Muscle of leg (tissue), 16 donors: ENCODE measurements at places on chromosomes 12 and 14. TPM values are rescaled to one million over a fixed set of nuclear protein-coding genes. Genes with fewer than 3 reads are reported as not detected.

Gene RNU4-1
- not detected for polyA plus RNA-seq

Gene AP5M1
- polyA plus RNA-seq: 32.1 TPM

Gene TGM1
- 2.0 TPM for polyA plus RNA-seq

Gene MFAP5
- 158 TPM for polyA plus RNA-seq

Gene BMP4
- polyA plus RNA-seq: 19.5 TPM

Gene HSPB8
- 202 TPM for polyA plus RNA-seq

Gene CBLN3
- polyA plus RNA-seq: 1.7 TPM

Gene DEGS2
- polyA plus RNA-seq: 0.56 TPM

Gene LRRC10
- polyA plus RNA-seq: not detected

Gene ASCL4
- not detected for polyA plus RNA-seq

GRCh38 chr12:121187501-121187900 is 22.4 kb upstream of the P2RX4 start:
- no peak for DNase-seq

DNA sequence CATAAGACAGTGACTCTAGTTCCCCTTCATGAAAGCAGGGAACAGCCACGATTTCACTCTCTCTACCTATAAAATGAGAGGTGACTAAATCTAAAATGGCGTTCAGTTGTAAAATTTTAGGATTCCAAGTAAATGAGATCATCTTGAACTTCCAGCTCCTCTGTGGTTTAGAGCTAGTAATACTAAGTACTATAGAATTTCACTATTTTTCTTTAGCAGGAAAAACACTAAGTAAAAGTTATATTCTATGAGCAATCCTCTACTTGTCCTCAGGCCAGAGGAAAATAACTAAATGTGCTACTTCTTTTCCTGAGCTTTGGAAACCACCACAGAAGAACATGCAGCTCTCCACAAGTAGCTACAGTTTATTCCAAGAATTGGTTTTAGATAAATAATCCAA is 55.6 kb downstream of the NIN start:
- peak; percentile 79 for DNase-seq

- DNase-seq: no peak
These were observed 72.9 kb downstream of the DDX51 start for GRCh38 chr12:132071040-132071810.

DNA sequence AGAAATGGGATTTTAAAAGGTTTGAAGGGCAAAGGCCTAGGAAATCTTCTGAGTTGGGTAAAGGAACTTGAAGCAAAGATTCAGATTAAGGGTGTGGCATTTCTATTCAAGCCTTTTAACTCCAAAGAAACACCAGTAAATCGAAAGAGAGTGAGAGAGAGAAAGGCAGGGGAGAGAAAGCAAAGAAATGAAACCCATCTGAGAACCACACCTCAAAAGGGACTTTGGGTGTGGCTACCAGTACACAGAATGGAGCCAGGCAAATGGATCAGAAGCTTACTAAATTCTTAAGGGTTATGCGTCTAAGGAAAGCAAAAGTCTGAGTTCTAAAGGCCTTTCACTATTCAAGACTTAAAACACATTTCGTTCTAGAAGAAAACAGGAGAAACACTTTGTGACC is 277.4 kb downstream of the BCL11B start:
- no peak for DNase-seq

DNA sequence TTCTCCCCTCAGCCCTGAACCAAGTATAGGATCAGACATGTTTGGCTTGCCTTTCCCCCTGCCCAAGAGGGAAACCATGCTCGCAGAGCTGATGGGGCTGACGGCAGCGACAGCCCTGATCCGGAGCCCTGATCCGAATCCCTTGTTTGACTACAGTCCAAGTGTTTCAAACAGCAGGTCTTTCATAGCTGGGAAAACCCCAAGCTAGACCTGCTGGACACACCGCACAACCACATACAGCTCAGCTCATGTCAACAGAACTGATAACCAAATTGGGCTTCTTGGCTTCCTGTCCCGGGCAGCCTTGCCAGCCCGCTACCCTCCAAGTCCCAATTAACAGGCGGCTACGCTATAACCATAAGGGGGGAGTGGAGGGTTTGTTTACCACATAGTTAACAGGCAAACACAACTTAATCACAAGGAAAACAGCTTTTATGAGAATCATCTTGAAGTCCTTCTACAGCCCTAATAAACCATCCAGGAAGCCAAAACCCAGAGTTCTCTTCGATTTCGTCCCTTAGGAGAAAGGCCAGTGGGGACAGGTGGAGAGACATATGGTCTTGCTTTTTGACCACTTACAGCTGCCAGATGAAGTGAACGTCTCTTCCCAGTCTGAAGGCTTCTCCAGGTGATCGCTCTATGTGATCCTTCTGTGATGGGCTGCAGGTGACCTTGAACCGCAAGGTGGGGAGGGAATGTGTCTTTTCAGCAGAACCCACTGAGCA is 64.5 kb upstream of the MANSC4 start:
- DNase-seq: no peak

DNA sequence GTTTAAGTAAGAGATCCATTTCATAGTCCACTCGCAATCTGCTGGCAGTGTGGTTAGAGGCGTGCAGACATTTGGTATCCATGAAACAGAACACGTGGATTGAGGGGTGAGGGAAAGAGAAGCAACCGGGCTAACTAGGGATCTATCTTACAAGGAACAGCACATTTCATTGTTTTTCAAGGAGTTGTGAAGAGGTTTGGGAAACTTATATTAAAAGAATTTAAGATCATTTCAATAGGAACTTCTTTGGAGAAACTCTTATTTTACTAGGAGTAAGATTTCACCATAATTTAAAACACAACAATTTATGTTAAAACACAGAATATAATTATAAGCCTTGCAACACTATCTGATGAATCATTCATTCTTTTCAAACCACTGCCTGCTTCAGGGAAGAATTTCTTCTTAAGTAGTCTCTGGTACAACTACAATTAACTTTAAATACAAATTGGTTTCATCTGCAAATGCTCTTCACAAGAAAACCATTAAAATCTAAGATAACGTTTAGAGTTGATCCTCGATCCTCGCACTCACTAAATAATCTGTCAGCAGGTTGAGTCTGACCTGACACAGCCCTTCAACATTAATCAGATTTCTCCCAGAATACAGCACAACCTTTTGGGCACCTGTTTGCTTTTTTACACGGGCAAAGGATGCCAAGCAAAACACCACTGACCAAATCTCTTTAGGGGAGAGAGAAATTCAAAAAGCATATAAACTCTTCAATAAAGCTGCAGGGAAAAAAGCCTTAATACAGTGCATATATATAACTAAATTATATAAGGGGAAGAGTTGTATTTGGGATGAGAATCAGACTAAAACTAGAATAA is 27.3 kb downstream of the PPTC7 start:
- peak; percentile 12 for DNase-seq

DNA sequence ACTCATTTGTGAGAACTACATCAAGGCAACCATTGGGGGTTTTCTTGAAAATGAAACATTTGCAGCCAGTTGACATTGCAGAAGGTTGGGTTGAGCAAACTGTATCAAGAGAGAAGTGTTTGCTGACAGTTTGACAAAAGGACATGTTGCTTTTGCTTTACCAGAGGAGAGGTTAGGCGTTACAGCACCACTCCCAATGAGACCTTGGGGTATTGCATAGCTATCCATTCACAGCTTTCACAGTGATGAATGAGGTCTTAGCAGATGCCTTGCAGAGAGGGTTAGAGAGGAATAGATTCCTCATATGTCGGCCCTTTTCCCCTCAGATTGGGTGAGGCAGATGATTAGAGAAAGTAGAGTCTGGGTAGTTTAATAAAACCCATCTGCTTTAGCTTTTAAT is 988.9 kb upstream of the FLRT2 start:
- DNase-seq: peak; percentile 6

- DNase-seq: no peak
These were observed 2.2 kb downstream of the IRF2BPL start for GRCh38 chr14:77026166-77026929.

- DNase-seq: peak; percentile 5
These were observed 276.6 kb downstream of the NRXN3 start for GRCh38 chr14:78446807-78447206.

- no peak for DNase-seq
These were observed 487 bp upstream of the MGST1 start for GRCh38 chr12:16346958-16347357.

DNA sequence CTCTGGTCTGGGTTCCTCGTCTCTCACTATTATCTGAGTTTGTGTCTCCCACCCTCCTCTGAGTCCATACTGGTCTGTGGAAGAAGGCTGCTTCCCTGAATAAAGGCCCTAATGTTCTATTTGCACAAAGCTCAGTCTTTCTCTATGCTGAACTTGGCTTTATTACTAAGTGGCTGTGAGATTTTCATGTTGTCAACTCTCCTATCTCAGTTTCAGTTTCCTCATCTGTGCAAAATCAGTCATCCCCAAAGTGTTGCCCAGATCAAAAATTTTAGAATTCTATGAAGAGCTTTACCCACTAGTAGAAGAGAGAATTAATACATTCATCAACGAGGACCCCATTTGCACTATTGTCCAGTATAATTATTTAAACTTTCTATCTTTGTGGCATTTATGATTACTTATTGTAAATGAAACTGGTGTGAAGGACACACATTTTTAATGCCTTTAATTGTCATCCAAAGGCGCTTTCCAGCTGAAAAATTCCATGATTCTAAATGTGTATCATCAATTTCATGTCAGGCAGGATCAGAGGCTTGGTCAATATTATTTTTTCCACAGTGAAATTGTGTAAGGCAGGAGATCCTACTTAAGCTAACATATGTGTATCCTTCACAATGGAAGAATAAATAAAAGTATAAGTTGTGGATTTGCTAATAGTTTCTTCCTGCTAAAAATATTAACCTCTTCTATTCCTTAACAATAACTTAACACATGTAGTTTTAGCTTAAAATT is 79.1 kb upstream of the EEA1 start:
- DNase-seq: no peak

DNA sequence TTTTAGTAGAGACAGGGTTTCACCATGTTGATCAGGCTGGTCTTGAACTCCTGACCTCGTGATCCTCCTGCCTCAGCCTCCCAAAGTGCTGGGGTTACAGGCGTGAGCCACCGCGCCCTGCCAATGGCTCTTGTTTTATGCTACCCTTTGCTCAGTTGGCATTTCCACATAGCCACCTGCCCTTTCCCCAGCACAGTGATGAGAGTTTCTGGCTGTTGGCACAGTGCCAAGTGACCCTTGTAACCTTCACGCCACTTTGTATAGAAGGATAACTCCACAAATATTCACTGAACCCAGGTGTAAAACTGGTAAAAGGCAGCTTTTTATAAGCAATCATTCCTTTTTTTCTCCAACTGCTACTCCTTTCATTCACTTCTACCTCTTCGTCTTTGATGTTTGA is 18.5 kb upstream of the CCDC175 start:
- no peak for DNase-seq

GRCh38 chr12:88570103-88570502 is 10.2 kb downstream of the KITLG start:
- DNase-seq: no peak

DNA sequence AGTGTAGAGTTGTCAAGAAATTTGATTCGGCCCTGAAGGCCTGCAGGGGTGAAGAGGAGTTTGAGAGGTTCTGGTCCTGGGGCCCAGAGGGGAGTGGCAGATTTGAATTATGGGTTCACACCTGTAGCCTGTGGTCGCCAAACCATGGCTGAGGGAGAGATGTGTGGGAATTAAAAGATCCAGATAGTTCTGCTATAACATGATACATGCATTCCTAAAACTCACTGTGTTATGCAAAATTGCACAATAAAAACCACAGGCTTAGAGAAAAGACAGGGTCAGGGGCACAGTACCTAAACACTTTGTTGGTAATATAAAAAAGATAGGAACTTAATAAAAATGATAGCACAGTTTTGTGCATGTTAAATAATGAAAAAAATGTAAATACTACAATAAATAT is 106.2 kb downstream of the TMEM30B start:
- DNase-seq: no peak

GRCh38 chr12:61869796-61870195 is 390.4 kb upstream of the USP15 start:
- DNase-seq: no peak

- DNase-seq: no peak
These were observed 9.2 kb downstream of the PLBD1 start for GRCh38 chr12:14558473-14558959.

GRCh38 chr14:24258548-24259265 is 4.3 kb downstream of the TGM1 start:
- no peak for DNase-seq

GRCh38 chr12:5010151-5010550 is 33.5 kb upstream of the KCNA5 start:
- DNase-seq: peak; percentile 29

DNA sequence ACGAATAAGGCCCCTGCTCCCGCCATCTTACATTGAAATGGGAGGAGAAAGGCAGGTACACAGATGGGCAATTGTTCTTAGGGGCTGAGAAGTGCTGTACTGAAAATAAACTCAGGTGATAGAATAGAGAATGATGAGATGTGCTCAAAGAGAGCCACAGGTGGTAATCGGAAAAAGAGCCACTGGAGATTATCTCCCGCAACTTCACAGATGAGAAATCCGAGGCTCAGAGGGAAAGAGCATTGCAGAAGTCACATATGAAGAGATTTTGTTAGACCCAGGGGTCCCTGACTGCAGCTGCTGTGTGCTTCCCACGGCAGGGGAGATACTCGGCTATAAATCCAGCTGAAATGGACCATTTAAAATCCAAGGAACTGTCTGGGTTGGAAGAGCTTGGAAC is 73.7 kb downstream of the PRIMA1 start:
- no peak for DNase-seq

DNA sequence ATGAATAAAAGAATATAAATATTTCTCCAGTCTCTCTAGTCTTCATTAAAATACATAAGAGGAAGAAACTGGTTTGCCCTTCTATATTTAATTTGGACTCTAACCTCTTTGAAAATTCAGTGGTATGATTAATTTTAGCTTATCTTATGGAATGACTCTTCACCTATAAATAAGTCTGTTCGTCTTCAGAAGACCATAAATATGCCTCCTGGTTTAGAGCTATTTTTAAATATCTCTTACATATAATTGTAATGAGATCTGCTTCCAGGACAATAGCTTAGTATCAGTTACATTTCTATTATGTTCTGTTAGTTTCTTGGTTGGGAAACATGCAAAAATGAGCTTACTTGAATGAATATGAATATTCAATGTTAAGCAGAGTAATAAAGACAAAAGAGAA is 257.5 kb upstream of the HMGA2 start:
- DNase-seq: no peak
